ENCODE measurements at places on chromosomes 1 and 21.

GRCh38 chr1:83794384-83794783, 204.5 kb downstream of the TTLL7 start:
- DNase-seq: no peak

DNA sequence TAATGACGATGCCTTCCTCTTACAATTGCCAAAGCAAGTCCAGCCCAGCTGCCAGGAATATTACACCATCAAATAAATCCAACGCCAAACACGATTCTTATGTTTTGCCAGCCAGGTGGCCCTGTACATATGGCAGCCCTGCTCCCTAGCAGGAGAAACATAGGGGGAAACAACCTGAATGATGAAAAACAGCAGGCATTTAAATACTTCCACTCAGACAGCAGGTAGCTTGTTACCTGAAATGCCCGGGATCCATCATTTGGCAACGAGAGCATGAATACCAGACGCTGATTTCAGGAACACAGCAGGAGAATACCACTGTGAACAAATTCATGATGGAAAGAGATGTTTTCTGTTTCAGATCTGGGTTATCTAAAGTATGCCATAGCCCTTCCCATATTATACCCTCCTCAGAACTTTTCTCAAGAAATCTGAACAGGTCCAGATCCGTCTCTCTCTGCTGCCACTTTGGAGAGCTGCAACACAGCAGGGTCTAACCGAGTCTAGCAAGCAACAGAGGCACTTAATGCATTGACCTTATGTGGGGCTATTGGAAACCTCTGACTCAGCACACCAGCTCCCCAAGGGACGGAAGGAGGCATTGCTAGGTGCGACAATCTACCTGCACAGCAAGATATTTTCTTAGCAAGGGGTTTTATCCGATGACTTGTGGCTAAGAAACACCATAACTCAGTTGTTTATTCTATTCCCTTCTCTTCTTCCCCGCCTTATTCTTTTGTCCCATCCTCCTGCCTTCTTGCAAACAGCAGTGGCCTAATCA, 166.3 kb downstream of the BARHL2 start:
- no peak for DNase-seq

- DNase-seq: no peak
Measured at GRCh38 chr1:178266619-178267066, 172.7 kb downstream of the RASAL2 start.

- no peak for DNase-seq
Measured at GRCh38 chr1:40132383-40133311, 28.5 kb upstream of the RLF start.

- DNase-seq: no peak
Measured at GRCh38 chr1:110292031-110292741, 47.0 kb upstream of the RBM15 start.

DNA sequence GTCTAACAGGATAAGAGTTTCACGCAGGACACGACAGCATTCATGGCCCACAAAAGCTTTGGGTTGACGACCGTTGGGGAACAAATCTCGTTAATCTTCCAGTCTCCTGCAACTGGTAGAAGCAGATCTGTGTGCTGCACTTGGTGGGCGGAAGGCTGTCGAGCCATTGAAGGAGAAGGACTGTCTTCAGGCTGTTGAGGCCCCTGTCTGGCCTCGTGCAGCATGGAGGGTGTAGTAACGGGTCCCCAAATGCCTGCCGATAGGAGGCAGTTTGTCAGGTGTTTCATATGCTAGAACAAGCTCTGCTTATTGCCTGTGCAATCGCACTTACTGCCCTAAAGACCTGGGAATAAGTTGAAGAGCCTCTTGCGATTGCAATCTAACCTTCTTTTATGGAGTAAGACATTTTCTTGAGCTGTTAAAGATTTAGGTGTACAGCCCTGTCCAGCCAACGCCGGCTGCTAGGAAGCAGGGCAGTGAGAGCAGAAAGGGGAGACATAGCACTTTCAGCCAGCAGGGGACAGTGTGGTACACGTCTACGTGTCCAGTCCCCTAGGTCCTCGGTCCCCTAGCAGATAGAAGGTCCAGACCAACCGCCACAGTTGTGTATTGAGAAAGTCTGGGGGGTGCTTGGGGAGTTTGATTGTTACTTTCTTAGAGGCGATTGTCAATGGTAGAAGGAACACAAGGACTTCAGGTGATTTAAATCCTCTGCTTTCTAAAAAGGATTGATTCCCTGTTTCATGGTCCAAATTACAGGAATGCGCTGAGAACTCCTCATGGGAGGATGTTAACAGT, 102.3 kb upstream of the TMPRSS2 start:
- DNase-seq: no peak

DNA sequence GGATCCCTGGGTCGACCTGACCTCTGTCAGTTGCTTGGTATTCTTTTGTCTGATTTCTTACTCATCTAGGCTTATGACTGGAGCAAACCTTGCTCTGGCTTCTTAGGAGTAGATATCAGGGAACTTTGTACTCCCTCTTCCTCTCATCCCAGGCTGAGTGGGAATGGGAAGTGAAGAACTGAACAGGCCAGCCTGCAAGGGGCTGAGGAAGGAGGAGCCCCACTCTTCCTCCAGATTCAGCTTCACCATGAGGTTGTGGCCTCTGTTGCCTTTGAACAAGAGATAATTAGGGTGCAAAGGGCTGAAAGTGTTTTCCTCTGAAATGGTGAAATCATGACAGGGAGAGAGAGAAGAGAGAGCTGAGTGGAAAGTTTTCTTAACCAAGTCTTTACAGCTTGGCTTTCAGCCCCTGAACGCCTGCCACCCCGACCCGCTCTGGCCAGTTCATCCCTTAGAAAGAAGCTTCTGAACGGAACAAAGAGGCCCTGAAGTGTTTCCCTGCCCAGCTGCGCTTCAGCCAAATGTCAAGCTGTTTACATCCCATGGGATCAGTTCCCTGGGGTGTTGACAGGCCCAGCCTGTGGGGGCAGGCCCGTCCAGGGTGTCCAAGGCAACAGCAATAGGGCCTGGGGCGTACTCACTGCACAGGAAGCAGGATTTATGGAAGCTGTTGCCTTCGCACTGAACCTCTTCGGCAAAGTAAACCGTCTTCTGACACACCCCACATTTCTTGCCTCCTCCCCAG, 11.2 kb downstream of the CSRP1 start:
- no peak for DNase-seq

DNA sequence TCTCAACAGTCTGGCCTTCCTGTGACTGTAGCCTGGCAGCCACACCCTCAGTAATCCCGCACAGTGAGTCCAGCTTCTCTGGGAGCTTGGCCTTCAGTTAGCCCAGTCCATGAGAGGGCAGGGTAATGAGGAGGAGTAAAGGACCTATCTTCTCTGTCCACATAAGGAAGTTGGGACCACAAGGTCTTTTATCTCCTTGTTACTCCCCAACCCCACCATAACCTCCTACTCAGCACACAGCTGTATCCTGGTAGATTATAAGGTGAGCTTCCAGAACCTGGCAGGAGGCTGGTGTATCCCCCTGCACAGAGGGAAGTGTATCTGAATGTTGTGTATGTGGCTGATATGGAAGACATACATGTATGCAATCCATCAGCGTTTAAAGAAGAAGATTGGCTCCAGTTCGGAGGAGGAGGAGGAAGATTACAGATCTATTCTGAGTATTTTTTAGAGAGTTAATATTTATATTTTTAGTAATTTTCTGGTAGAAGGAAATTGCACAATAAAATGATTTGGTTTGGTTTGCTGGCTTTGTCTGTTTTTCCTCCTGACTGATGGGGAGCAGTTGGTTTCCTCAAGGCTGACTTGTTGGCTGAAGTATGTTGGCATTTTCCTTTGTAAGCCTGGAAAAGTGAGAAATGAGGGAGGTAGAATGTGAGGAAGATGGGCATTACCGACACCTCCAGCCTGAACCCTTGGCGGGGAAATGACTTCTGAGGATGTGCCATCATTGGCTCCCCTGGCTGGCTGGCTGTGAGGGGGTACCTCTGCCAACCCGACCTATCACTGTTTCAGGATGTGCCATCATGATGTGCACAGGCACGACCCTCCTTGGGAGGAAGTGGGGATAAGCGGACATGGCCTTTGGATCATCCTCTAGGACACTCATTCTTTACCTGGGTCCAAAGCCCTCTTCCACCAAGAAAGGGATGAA, 5.0 kb downstream of the C1orf226 start:
- DNase-seq: no peak

DNA sequence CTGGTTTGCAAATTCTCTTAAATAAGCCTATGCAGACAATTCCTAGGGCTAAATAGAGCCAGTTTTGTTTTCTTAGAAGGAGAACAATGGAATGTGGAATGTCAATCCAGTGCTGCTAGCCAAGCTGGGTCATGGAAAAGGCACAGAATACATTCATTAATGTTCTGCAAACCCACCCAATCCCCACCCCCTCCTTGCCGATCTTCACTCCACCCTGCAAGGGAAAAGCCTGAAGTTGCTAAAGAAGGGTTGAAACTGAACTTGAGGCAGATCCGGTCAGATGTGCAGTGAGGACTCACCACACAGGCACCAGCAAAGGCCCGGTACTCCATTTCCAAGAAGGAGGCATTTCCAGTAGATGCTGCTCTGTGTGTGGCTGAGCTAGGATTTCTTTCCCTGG, 179.6 kb downstream of the PLPP3 start:
- DNase-seq: no peak

- DNase-seq: no peak
Measured at GRCh38 chr1:7693662-7694061, 77.4 kb upstream of the VAMP3 start.

DNA sequence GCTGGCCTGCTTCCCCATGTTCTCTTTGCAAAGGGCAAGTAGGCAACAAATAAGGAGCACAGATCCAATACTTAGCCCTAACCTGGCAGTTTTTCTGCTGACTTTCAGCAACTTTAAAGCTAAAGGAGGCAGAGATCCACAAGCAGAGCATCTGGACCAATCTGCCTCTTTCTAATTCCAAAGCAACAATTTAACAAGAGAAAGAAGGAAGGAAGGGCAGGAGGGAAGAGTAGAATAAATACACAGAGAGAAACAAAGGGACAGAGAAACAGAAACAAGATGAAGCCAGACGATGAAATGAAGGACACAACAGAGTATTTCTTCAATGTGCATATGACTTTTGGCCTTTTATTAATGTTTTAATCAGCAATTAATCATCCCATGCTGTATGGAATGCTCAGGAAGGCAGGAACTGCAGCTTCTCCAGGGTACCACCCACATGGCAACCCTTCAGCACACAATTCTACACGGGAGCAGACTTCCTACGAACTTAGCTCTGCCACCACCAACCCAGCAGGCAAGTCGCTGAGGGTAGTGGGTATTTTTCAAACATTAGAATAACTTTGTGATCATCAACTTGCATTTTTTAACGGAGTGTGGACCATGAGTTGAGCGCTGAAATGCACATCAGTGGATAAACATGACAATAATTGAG, 15.3 kb downstream of the CLCC1 start:
- no peak for DNase-seq

GRCh38 chr1:58786184-58786926, 2.5 kb upstream of the JUN start:
- no peak for DNase-seq

- peak; percentile 45 for DNase-seq
Measured at GRCh38 chr1:161726473-161727255, 5.3 kb downstream of the FCRLB start.

GRCh38 chr1:1120866-1121591, 5.1 kb upstream of the C1orf159 start:
- DNase-seq: no peak

DNA sequence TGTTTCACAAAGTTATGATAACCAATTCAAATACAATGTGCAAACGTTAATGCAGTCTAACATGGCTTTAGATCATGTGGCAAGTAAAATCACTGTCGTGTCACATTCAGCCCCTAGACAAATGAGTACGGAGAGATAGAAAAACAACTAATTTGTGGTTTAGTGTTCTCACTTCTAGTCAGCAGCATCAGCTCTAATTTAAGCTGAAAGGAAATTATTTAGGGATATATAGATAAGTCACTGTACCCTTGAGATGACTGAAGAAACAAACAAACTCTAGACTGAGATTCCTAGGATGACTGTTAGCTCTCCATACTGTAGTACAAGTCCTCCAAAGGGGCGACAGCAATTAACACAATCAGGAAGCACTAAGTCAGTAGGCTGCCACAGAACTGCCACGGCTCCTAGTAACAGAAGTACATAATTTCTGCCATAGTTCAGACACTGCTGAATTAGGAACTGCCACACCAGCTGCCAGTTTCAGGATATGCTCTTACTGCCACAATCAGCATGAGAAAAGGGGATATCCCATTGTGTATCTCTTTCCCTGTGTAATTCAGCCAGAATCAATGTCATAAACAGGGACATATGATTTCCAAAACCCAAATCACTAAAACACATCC, 150.4 kb upstream of the NEGR1 start:
- no peak for DNase-seq

- DNase-seq: no peak
Measured at GRCh38 chr1:234674218-234674815, 64.3 kb upstream of the IRF2BP2 start.

- DNase-seq: no peak
Measured at GRCh38 chr21:35426469-35426868, 377.4 kb upstream of the RUNX1 start.

DNA sequence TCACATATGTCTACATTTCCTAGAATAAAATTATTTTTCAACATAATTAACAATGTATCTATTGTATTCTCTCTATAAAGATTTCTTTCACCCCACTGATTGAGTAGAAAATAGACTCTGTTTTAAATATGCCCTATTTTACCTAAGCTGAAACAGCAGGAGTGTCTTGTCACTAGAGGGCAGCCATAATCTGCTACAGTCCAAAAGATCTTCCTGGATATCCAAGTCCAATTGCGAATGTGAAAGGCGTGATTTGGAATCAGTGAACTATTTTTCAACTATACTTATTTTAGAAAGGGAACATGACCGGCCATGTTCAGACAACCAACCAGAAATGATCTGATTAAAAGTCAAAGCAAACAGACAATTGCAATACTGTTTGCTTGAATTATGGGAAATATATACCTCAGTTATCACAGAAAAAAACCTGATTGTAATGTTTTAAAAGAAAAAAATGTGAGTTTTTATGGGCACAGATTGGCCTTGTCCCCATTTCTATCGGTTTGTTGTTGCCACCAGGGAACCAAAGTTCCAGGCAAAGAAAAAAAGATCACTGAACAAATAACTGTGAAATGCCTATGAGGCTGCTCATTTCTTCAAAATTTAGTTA, 1211.0 kb upstream of the ADGRL4 start:
- DNase-seq: no peak

DNA sequence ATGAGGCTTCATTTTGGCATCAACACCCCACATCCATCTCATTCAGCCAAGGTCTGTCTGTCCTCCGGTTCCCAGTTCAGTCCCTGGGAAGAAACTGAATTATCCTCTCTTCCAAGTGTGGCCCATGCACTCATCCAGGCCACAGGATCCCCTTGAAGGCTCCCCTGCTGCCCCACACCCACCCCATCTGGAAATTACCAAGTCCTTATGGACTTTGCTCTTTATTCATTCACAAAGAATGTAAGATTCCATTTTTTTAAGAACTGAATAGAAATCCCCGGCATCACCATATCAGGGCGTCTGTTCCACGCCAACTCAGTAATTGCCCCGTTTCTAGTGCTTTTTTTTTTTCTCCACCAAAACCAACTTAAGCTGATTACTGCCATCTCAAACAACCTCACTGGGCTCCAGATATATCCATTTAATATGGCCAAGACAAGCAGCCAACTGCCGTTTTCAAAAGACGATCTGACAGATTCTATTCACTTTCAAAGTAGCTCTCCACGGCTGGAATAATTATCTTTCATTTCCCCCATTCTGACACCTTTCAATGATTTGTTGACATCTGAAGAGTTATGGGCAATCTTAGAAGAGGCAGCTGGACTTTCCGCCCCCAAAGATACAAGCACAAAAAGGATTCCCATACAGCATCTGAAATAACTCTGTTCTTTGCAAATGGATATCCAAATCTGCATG, 55.9 kb downstream of the OLIG1 start:
- DNase-seq: no peak

- DNase-seq: no peak
Measured at GRCh38 chr1:183628537-183628936, 7.0 kb downstream of the ARPC5 start.
